ENCODE measurements at places on chromosomes 7 and 10.
A peak's percentile ranks its signal among the peaks of the same experiment; 100 is the strongest.

- DNase-seq: peak; percentile 35
These were observed 86.3 kb downstream of the RNF216 start for GRCh38 chr7:5694912-5695726.

- no peak for DNase-seq
These were observed 72.3 kb downstream of the HIBADH start for GRCh38 chr7:27590416-27590815.

- DNase-seq: no peak
These were observed 332.1 kb downstream of the PHTF2 start for GRCh38 chr7:78130446-78131215.

DNA sequence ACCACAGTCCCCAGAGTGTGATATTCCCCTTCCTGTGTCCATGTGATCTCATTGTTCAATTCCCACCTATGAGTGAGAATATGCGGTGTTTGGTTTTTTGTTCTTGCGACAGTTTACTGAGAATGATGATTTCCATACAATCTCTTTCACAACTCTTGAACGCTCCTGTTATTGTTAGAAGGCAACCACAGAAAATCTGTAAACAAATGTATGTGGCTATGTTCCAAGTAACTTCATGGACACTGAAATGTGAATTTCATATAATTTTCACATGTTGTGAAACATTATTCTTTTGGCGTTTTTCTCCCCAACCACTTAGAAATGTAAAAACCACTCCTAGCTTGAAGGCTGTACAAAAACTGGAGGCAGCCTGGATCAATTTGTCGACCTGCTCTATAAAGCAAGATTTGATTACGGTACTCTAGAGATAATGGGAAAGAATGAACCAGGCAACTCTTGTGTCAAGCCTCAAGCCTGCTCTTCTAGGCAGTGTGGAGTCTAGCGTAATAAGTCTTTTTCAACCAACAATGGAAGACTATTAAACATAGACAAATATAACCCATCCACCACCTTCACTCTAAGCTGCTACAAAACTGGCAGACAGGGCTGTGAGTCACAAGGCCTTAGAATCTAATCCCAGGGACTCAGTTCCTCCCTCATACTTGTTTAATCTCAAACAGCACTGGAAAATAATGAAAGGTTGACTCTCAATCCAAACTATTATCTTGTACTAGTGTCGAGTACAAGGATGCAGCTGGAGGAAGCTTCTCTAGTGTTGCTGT lies 22.7 kb downstream of the ARL3 start:
- DNase-seq: no peak

DNA sequence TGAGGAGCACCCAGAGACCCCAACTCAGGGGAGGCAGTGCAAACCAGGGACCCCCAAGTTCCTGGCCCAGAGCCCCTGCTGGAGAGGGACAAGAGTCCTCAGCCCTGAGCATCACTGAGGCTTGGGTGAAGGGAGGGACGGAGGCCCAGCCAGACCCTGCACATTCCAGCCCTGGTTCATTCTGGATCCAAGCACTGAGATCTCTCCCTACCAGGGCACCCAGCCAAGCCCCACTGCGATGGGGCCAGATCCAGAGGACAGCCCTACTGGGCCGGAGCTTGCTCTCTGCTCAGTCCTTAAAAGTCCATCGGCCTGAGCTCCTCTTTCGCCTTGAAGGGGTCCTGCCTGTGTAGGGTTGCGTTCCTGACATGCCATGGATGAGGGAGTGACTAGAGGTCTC lies 40.5 kb upstream of the RABGEF1 start:
- DNase-seq: no peak

DNA sequence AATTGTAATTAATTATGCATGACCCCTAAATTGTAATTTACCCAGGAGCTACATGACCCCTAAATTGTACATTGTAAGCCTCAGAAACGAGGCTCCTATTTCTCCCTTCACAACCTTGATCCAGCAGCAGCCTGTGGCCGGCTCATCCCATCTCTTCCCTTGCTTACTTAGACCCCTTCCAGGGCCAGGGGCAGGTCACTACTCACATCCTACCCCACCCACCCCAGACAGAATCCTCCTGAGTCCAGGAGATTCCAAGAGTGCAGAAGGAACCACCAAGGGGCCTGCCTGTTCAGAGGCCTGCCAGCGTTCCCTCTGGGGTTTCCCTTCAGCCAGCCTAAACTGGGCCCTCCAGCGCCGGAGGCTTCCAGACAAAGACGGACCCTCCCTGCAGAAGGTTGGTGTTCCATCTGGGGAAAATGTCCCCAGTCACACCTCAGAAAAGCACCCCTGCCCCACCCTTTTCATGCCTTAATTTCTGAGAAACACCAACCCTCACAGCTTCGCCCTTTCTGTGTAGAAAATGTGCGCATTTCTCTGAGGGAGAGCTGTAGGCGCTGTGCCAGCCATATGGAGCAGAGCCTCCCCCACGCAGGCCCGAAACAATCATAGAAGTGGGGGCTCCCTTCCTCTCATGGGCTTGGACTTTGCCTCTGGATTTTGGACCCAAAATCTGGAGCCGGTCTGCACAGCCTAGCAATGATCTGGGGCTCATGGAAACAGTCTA lies 19.2 kb downstream of the LEP start:
- no peak for DNase-seq

GRCh38 chr10:76319661-76320060 lies 888.2 kb downstream of the LRMDA start:
- no peak for DNase-seq

- DNase-seq: no peak
These were observed 35.9 kb upstream of the SKAP2 start for GRCh38 chr7:26900251-26900650.

GRCh38 chr10:114754445-114755320 lies 66.9 kb upstream of the FHIP2A start:
- no peak for DNase-seq

- DNase-seq: no peak
These were observed 236.4 kb downstream of the PRPF18 start for GRCh38 chr10:13823096-13823708.

GRCh38 chr7:85125176-85125575 lies 61.7 kb downstream of the SEMA3D start:
- DNase-seq: no peak
